CD4-positive, alpha-beta T cell treated with Interleukin-6 at 100 ng/mL for 8 hours (primary cell): ENCODE measurements at places on chromosomes 4 and X.

GRCh38 chr4:98493296-98493695 lies 165.1 kb downstream of the TSPAN5 start:
- DNase-seq = no peak

DNA sequence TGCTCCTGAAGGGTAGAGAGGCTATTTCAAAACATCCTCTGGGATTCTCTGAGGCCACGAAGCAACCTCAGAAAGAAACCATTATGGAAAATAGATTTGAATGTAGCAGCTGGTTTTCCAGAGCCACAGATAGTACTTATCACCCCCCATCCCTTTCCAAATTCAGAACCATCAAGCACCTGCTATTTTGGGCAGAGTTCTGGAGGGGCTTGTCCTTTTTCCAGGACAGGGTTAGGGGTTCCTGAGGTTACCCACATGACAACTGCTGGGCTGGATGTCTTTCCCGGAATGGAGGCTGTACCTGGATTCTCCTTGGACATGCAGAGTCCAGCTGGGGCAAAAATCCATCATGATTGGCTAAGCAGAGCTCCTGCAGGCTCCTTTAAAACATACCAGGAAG lies 22.0 kb upstream of the ZXDA start:
- DNase-seq = no peak

DNA sequence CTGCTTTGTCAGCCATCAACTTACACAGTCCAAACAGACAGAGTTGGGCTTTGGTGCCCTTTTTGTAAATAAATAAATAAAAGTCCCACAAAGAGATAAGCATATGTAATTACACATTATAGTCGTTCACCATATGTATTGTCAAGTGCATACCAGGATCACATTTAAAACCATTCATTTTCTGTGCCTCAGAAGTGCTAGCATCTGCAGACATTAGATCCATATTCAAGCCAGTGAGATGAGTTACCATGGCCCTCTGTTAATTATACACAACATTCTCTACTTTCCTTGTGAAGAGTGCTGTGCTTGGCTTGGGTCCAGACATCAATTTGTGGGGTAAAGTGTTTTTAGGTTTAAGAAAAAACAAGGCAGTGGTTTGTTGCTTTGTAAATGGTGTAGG lies 76.8 kb downstream of the ENOX2 start:
- no peak for DNase-seq

DNA sequence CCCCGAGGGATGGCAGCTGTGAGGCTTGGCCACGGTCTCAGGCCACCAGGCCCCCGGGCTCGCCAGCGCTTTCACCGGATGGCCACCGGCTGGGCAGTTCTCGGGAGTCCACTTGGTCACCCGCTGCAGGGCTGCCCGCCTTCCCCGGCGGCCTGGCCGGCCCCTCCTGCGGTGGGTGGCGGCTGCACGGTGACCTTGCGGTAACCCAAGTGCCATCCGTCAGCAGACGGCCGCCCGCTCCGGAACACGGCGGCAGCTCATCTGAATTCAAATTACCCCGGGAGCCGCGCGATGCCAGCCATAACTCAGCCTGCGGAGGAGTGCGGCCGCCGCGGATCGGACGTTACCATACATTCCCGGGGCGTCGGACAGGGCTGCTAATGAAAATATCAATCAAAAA lies 60.7 kb downstream of the FAM53A start:
- no peak for DNase-seq

GRCh38 chr4:165308606-165309005 lies 18.9 kb upstream of the MSMO1 start:
- DNase-seq = no peak

GRCh38 chr4:42391355-42391664 lies 6.0 kb upstream of the SHISA3 start:
- no peak for DNase-seq

DNA sequence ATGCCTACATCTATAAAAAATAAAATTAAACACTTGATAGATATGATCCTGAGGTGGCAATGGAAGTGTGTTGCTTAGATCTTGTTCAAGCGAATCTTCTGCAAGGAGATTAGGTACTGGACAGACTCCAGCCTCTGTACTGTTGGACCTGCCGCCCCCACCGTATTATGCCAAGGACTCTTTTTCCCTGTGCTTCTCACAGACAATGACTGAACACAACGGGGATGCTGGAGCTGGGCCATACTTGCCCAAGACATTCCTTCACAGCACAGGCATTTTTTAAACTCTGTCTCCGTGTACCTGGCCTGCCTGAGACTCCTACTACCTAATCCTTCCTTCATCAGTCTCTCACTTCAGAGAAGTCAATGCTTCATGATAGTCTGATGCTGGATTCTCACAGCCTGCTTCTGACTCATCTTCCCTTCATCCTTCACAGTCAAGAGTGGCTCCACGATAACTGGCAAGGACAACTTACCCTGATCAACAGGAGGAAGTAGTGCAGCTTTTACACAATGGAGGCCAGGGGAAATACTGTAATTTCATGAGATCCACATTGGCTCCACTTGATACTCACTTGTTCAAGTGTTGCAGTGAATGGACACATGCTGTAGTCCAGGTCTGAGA lies 754.6 kb upstream of the AGA start:
- no peak for DNase-seq
